SJSA1 (cell line): ENCODE measurements at places on chromosomes 1 and 21.

DNA sequence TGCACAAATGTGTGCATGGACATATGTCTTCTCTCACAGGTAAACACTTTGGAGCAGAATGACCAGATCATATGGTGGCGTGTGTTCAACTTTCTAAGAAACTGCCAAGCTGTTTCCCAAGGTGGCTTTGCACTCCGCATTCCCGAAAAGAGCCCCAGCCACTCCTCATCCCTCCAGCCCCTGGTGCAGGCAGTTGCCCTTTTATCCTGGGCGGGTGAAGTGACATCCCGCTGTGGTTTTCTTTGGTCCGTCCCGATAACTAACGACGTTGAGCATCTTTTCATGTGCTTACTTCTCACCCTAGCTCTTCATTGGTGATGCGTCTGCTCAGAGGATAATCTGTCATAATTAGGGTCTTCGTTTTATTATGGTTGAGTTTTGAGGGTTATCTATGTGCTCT, 612.5 kb downstream of the MATN1 start:
- DNase-seq = no peak

DNA sequence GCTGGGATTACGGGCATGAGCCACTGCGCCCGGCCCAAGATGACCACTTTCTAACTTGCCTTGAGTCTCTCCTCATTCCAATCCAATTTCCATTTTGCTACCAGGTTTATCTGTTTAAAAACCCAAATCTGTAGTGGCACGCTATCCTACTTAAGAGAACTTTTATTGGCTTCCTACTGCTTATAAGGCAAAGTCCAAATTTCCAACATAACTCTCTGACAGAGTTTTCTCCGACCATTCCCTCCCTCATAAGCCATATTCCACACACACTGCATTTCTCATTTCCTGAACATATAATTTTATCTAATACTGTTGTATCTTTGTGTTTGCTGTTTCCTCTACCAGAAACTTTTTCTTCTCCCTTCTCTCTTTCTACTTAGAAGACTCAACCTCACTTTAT, 15.3 kb downstream of the SF3A3 start:
- no peak for DNase-seq

- no peak for DNase-seq
Observed at GRCh38 chr1:237542525-237543418, 347.9 kb downstream of the ZP4 start.

DNA sequence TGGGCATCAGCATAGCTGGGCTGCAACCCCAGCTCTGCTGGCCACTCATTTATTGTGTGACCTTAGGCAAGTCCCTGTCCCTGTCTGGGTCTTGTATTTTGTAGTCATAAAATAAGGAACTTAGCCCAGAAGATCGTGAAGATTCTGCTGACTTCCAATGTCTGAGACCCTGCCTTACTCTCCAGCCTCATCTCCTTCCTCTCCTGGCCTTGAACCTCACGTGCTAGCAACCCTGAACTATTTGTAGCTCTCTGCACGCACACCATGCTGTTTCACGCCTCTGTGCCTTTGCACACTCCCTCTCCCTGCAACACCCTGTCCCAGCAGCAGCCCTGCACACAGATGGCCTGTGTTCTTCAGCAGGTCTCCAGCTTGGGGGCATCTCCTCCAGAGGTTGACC, 121.1 kb downstream of the LACTBL1 start:
- no peak for DNase-seq

DNA sequence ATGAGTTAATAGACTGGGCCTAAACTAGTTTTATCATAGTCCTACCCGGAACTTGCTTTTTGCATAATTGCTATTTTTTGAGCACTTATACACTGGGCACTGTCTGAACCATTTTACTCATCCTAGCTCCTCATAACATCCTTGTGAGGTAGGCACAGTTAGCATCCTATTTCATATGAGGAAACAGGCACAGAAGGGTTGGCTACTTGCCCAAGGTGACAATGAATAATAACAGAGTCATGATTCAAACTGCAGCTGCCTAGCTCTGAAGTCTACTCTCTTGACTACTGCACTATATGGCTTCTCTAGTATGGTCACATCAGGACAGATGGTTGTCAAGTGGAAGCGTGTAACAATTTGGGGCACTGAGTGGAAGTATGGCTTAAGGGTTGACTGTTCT, 18.2 kb upstream of the RC3H1 start:
- DNase-seq = no peak

GRCh38 chr1:165147799-165148198, 208.7 kb downstream of the LMX1A start:
- no peak for DNase-seq

DNA sequence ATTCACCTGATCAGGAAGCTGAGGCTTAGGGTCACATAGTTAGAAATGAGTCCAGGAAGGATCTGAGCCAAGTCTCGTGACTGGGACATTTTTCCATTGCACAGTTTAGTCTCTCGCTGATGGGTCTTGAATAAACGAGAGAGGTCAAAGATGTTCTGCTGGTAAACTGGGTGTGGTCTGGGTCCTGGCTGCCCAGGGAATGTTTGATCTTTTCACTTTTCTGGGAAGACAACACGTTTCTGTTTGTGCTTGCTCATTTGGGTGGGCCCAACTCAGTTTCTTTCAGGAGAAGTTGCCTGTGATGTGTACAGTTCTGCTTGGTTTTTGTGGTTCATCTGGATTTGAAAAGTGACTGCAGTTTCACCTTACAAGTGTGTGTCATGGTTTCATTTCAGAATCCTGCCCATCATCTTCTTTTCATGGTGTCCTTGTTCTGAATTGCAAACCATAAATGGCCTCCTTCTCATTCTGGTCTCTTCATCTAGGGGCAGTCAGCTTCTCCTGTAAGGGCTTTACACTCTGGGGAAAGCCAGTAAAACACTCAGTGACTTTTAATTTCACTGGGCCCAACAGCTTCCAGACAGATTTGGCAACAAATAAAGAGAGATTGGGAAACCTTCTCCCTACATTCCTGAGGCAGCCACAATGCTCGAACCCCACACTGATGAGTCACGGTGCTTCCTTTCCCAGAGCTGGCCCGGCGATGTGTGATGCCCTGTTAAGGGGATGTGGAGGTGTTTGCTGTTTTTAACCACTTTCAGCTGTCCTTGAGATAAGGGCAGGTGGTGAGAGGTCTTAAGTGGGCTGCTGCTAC, 7.2 kb upstream of the TACSTD2 start:
- peak; percentile 83 for DNase-seq

GRCh38 chr1:183908079-183908478, 103.2 kb downstream of the RGL1 start:
- DNase-seq = no peak

GRCh38 chr1:12040457-12041051, 21.3 kb downstream of the MIIP start:
- peak; percentile 65 for DNase-seq

DNA sequence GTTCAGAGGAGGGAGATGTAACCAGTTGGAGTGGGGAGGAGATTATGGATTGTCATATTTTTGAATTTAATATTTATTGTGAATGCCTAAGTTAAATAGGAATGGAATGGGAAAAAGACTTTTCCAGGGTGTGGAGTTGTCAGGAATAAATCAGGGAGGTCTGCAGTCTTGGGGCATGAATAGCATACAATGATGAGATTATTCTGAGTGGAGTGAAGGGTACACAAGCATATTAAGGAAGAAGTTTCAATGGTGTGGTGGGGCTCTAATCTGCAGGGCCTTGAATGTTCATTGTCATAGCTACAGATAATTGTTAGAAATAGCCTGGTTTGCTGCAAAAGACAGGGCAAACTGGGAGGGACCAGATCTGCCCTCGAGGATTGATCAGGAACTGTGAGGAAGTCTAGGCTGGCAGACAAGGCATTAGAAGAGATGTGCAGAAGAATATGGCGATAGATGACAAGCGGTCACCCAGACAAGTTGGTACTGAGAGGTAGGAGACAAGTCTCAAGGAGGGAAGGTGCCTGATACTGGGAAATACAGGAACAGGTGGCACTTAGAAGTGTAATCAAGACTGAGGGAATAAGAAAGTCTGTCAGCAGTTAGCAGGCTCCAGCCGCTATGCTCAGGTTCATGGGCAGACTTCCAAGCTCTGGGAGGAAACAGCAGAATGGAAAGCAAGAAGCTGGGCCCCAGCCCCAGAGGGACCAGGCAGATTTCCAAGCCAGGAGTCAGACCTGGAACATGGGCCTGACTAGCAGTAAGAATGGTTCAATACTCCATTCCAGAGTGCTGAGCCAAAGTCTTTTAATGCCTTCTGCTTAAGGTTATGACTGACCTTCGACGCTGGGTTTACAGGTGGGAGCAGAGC, 20.9 kb upstream of the RGL1 start:
- no peak for DNase-seq

DNA sequence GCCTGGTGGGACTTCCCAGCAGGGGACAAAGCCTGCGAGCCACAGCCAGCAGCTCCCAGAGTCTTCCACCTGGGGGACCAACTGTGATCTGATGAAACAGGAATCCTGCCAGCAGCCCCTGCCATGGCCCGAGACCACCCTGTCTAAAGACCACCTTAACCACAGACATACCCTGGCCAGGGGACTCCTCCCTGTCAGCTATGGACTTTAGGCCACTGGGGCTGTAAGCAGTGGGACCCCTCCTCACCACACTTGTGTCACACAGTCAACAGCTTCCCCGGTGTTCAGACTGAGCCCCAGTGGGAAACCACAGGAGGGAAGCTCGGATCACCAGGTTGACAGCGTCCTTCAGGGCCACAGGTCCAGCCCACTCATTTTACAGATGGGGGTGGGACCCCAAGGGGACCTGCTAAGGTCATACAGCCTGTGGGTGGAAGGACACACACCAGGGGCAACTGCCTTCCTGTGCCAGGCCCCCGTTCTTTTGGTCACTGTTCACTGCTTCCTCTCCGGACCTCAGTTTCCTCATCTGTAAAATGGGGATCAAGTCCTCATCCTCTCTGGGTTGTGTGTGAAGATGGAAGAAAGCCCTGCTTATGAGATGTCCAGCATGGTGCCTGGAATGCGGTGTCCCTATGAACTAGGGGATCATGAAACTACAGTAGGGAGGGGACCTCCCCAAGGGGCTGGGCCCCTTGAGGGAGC, 11.4 kb downstream of the EPHA2 start:
- no peak for DNase-seq

- DNase-seq = no peak
Observed at GRCh38 chr1:245688536-245689453, 534.0 kb downstream of the KIF26B start.

GRCh38 chr1:58290685-58291372, 255.7 kb downstream of the OMA1 start:
- DNase-seq = no peak

- no peak for DNase-seq
Observed at GRCh38 chr1:47178020-47178419, 11.8 kb downstream of the PDZK1IP1 start.

DNA sequence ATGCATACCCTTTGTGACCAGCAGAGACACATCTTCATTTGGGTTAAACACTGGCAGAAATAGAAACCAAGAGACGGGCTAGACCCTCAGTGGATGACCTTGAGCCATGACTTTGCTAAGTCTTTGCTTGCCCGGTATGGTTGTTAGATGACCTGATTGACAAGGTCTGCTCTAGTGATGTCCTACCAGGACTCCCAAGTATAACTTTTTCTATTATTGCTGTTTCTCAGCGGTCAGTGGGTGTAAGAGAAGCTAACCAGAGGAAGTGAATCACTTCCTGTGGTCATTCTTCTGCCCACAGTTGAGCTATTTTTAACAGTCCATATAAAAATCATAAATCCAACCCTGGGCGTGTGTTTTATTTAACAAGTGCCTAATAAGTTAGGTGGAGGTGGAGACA, 126.2 kb upstream of the ETS2 start:
- DNase-seq = no peak

GRCh38 chr21:35508139-35508888, 459.2 kb upstream of the RUNX1 start:
- peak; percentile 62 for DNase-seq

- DNase-seq = peak; percentile 37
Observed at GRCh38 chr1:71046891-71047634, 553 bp downstream of the PTGER3 start.

- DNase-seq = no peak
Observed at GRCh38 chr1:6298940-6299465, 38.1 kb upstream of the GPR153 start.

DNA sequence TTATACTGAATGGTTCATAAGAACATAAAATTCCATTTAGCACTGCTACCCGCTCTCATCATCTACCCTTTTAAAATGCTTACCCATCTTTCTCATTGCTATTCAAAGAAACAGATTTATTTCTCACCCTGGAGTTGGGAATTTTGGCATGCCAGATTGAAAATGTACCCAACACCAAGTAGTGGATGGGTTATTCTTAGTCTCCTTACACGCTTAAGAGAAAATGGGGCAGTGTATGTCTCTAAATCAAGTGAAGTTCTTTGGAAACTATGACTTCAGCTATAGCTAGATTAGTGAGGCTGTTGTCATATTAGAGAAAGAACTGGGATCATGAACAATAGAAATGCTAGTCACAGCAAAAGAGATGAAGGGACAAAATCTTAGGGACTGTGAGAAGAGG, 27.7 kb upstream of the ESRRG start:
- DNase-seq = no peak

- DNase-seq = peak; percentile 9
Observed at GRCh38 chr1:165397944-165398343, 41.4 kb upstream of the LMX1A start.

- no peak for DNase-seq
Observed at GRCh38 chr1:56286956-56287355, 292.4 kb downstream of the PLPP3 start.

GRCh38 chr1:220970311-220970710, 91.1 kb downstream of the HLX start:
- no peak for DNase-seq

DNA sequence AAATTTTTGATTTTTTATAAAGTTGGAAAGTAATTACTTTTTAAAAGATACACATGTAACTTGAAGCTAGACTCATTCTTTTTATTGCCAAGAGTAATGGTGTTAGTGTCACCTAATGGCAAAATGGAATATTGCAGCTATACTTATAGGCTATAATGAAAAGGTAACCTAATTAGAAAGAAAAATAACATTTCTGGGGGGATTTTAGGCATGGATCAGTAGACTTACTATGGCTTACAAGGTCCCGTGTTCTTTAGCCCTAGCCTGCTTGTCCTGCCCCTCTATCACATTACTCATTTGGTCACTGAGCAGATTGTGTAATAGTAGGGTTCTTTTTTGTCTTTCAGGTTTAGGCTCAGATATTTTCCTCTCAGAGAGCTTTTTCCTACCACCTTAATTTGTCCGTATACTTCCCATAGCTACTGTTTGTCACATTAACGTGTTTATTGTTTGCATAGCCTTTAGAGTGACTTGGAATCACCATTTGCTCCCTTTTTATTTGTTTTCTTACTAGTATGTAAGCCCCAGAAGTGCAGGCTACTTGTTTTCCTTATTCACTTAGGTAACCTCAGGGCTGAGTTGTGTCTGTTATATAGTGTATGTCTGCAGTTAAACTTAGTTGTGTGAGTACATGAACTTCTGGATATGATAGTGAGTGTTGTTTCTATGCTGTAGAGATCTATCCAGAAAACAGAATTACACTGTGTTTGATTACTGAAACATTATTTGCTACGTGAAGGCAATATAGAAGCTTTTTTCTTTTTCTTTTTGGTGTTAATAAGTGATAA, 58.7 kb downstream of the RABGAP1L start:
- no peak for DNase-seq

DNA sequence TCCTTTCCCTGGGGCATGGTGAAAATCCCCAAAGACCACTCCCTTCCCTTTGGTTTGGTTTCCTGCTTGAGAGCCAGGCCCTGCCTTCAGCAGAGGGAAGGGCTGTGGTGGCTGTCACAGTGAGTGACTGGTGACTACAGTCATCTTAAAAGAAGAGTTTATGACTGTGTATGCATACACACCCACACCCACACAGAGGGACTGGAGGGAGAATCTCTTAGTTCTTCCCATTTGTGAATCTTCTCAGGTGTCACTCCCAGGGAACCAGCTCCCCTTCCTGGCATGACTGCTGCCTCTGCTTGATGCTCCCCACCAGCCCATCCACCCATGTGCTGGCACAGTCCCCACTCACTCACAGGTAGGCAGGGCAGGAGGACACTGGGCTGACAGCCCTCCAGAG, 3.9 kb upstream of the KCNA2 start:
- no peak for DNase-seq
